NCI-H460 (cell line): ENCODE measurements at places on chromosomes 1 and 21.

- no peak for DNase-seq
Observed at GRCh38 chr1:109112056-109112651, 1.8 kb upstream of the ELAPOR1 start.

DNA sequence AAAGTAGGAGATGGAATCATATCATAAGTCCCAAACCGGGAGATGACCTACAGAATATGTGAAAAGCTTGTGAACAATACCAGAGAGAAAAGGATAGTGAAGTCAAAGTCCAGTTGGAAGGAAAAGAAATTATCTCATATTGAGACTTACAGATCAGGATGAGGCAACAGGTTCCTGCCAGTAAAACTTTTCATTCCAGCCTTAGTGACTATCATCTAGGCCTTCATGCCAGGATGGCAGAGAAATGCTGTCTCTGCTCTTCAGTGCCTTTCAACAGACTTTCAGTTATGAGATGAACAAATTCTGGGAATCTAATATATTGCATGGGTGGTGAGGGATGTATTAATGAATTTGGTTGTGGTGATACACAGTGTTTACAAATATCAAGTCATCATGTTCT lies 52.3 kb downstream of the NTMT2 start:
- no peak for DNase-seq

- no peak for DNase-seq
Observed at GRCh38 chr1:44472620-44473525, 67.8 kb downstream of the RNF220 start.

DNA sequence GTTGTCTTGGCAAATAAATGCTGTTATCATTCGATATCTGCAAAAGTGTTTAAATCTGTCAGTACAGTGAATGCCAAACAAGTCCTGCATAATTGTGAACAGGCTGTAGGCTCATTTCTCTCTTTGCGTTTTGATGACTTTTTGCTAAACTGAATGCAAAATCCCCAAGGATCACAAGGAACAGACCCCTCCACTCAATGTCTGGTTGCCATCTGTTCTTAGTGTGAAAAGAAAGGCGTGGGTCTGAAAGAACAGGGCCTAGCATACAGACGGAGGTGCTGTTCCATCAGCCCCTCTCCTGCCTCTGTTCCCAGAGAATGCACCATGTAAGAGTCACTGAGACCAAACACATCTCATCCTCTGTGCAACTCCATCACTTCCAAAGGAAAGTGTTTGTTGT lies 40.4 kb downstream of the EIF2B3 start:
- DNase-seq: no peak

DNA sequence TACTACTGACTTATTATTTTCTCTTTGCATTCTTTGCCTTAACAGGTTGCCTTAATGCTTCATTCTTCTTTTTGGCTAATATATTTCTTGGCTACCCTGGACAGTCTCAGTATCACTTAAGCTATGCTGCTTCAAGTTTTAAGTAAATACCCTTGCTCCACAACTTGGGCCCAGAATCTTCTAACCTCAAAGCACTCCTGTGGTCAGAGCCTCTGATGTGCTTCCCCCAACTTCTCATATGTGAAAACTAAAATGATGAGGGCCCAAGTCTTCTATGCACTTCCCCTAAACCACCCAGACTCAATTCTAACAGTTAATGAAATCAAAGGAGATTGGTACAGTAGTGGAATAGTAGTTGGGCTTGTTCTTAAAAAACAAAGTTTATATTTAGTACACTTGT lies 314.1 kb downstream of the PLPP3 start:
- DNase-seq: no peak

DNA sequence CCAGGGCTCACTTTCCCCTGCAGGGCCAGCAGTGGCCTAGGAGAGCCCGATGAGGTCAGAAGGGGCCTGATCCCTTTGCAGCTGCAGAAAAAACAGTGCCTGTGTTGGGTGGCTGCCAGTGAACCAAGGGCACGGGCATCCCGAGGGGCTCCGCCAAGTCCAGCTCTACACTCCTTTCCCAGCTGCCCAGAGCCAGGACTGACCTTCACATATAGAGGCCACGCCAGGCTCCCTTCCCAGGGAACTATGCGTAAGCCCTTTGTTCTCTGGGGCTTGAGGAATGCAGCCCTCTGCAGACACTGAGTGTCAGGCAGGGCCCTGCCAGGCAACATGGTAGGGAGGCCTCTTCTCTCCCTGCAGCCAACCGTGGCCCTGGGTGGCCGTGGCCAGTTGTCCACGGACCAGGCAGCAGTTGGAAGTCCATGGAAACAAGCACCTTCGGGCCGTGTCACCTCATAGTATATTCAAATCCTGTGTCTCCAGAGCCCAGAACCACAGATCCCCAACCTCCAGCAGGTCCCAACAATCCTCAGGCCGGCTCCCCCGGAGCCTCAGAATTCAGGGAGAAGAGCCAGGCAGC lies 194.0 kb downstream of the NPHP4 start:
- no peak for DNase-seq

- DNase-seq: no peak
Observed at GRCh38 chr1:46522184-46522968, 29.1 kb downstream of the KNCN start.

GRCh38 chr1:165352442-165353293 lies 3.8 kb downstream of the LMX1A start:
- DNase-seq: no peak

DNA sequence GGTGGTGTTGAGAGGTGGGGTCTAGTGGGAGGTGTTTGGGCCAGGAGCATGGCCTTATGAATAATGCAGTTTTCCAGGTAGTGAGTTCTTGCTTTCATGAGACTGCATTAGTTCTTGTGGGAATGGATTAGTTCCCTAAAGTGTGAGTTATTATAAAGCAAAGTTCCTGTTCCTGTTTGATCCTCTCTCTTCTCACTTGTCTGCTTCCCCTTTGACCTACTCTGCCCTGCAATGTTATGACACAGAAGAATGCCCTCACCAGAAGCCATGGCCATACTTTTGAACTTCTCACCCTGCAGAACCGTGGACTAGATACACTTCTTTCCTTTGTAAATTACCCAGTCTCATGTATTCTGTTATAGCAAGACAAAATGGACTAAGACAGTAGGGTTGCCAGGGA lies 53.6 kb downstream of the MAP3K7CL start:
- no peak for DNase-seq

DNA sequence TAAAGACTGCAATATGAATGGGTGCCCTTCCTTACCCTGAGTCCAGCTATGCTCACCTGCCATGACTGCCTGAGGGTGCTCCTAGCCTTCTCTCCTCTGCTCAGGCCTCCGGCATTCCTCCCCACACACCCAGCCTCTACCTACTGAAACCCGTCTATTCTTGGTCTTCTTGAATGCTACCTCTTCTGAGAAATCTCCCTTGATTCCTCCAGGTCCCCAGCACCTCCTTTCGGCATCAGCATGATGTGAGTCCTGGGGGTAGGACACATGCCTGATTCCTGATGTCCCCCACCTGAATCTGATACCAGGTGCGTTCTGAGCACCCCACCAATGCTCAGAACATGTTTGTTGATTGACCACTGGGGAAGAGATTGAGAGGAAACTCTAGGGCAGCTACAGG lies 8.6 kb downstream of the LDLRAD1 start:
- no peak for DNase-seq

DNA sequence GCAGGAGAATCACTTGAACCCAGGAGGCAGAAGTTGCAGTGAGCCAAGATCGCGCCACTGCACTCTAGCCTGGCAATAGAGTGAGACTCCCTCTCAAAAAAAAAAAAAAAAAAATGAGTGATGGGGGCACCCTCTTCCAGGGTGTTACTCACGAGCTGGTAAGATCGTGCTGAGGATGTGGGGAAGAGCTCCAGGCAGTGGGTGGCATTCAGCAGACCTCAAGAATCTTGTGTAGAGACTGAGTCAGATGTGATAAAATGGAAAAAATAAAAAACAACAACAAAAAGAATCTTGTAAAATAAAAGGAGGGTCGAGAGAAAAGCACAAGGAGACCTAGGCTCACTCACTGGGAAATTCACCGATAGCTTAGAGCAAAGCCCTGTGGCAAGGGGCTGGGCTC lies 38.5 kb downstream of the EPHA2 start:
- no peak for DNase-seq

GRCh38 chr1:170388489-170388888 lies 143.5 kb upstream of the GORAB start:
- DNase-seq: no peak

- no peak for DNase-seq
Observed at GRCh38 chr1:232587141-232588008, 42.6 kb downstream of the SIPA1L2 start.

- DNase-seq: no peak
Observed at GRCh38 chr1:179230721-179231120, 1.2 kb upstream of the ABL2 start.

DNA sequence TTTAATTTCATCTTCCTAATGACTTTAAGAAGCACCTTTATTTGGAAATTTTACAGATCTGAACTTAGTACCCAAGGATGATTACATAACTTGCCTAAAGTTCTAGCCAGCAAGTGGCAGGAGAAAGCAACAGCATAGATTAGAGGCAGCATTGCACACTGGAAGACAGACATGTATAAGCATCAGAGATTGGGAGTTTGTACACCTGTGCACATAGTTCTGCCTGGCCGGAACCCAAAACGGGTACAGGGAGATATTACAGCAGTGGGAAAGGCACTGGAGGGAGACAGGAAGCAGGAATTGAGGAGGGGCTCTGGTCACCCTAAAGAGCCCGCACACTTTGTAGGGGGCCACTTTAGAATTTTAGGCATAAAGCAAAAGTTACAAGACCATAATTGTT lies 19.3 kb downstream of the GBP6 start:
- no peak for DNase-seq

DNA sequence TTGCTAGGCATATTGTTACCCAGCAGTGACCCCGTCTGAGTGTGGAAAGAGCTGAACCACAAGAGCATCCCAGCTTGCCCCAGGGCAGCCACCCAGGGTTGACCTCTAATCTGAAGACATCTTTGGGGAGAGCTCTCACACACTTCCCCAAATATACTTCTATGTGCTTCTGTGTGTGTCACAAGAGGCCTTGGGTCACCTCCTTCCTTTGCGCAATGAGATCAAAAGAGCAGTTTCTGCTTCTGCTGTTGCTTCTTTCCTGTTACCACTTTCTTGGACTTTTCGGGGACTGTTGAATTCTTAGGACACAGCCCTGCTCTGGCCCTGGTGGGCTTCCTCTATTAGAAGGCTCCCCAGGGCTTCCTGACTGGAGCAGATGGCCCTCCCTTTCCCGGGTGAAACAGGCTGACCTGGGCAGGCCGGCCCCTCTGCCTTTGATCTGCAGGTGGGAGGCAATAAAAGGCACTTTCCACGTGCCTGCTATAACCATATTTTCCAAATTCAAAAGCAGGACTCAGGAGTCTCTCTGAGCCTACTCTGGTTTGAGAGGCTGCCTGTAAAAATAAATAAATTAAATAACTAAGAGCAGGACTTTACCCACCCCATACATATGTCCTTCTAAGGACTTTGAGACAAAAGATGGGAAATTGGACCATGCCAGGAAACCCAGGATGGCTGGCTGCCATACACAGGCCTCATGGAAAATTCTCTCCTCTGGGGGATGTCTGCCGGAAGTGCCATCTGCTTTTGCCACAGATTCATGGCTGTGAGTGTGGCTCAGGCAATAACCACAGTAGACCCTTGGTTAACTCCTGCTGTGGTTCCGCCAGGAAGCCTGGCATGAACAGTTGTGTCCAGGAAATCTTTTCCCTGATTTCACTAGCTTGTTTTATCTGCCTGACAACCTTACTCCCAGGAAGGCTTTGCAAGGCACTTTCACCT lies 28.3 kb upstream of the RCSD1 start:
- no peak for DNase-seq

- DNase-seq: no peak
Observed at GRCh38 chr1:51172811-51173210, 63.3 kb upstream of the RNF11 start.

GRCh38 chr1:48285525-48285924 lies 63.0 kb downstream of the SLC5A9 start:
- DNase-seq: no peak

GRCh38 chr1:46197560-46197963 lies 672 bp downstream of the POMGNT1 start:
- DNase-seq: no peak

DNA sequence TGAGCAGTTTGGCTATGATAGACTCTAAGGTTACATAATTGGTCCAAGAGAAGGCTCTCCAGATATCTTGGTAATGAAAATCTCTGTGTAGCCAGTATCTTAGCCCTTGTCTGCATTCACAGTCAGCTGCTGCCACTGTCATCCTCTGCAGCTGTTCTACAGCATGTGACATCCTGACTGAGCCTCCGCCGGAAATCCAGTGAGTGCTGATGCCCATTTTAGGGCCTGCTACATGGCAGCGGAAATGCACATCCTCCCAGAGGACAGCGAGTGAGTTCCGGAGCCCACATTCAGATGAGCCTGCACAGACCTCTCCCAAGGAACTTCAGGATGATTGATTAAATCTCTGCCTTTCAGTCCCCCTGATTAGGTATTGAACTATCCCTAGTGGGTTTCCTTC lies 237.1 kb downstream of the HHIPL2 start:
- no peak for DNase-seq

DNA sequence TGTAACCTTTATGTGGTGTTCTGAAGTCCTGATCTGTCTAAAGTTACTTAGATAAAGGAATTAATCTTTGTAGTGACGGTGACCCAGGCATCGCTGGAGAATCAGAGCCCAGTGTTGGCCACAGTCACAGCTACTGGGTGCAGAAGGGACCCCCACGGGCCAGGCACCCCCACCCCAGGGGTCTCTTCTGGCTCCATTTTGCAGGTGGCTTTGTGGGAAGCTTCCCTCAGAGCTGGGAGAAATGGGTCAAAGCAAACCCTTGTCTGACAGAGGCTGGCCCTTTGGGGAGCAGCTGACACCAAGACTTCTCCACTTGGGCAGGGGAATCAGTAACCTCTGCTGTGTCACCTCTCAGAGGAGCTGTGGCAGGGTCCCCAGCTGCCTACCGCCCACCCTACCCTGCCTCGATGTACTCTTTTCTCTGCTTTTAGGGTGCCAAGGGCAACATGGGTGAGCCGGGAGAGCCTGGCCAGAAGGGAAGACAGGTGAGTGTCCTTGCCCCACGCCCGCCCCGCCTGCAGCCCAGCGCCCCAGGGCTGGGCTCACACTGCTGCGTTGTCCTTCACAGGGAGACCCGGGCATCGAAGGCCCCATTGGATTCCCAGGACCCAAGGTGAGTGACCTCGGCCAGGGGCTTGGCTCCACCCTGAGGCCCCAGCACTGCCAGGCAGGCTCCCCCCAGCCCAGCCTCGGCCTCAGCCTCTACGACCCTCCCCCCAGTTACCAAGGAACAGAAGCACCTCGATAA lies 17.7 kb downstream of the COL6A2 start:
- DNase-seq: no peak

- DNase-seq: no peak
Observed at GRCh38 chr1:210635108-210635507, 306.4 kb downstream of the HHAT start.

- DNase-seq: no peak
Observed at GRCh38 chr1:59340411-59341307, 43.8 kb downstream of the FGGY start.
